ENCODE measurements at places on chromosomes 2 and 18. TPM values are rescaled to one million over a fixed set of nuclear protein-coding genes. Genes with fewer than 3 reads are reported as not detected.

DNA sequence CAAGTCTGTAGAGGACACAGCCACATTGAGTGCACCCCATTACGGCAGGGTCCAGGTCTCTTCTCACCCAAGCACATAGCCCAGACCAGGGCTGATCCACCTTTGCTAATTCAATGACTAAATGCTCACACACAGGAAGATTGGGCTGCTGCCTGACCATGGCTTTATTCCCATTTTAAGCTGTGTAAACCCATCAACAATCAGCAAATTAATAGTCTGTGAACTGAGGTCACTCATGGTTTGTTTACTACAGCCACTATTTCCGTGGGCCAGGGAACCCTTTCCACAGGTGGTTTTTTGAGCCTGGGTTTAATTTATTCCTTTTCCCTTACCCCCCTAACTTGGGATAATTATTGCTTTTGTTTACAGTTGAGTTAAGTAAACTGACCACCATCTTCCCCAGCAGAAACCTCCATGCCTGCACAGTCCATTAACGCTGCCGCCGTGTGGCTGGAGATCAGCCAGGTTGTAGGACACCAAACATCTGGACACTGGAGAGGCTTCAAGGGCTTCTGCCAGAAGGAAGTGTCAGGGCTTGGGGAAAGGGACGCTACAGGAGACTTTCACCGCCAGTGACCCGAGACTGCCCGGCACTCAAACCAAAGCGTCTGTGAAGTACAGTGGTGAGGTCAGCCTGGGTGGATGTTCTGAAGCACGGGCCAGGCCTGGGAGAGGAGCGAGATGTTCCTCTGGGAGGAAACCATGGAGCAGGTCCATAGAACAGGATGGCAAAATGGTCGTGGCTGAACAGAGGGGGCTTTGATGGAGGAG lies 282.9 kb downstream of the DYSF start:
- DNase-seq, result no peak

- DNase-seq, result no peak
Observed at GRCh38 chr18:3132700-3133099, 87.1 kb downstream of the MYOM1 start.

DNA sequence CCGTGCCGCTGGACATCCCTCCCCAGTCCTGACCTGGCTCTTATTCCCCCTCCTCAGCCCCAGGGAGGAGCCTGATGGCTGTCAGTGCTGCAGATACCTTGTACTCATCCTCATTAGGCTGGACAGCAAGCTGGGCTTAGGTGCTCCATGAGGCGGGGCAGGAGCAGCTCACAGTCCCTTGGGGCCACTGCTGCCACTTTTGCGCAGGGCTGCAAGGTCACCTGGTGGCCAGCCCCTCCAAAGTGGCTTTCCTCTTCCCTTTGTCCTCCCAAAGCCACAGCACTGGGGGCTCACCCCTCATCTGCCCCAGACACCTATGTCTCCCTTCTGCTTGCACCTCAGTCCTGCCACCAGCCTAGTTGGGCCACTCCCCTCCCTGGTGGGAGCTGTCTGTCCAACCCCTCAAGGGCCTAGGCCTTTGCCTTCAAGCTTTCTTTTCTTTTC lies 60.8 kb downstream of the FAM168B start:
- DNase-seq, result no peak

DNA sequence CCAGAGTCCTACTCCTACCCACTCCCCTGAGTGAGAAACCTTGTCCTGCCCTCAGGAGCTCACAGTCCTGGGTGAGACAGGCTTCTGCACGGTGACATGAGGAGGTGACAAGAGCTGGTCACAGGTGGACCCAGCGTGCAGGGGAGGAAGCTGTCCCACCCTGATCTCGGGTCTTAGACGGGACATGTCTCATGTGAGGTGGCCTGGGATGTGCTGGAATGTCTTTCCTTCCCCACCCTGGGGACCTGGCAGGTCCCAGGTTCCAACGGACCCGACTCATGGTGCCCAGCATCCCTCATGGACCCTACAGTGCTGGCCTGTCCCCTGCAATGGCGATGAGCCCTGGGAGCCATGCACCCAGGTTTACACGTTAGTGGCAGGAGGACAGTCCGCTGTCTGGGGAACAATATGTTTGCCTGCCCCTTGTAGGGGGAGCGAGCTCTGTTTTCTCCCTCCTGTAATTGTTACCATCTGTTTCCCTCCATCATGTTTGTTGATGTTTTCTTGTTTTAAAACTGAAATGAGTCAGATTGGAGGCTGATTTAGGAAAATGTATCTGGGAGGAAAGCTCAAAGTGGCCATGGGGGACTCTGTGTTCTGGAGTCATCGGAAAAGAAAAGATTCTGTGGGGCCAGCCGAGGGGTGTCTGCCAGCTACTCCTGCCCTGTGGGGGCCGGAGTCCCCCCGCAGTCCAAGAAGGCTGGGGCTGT lies 238.1 kb downstream of the KLHL29 start:
- no peak for DNase-seq

GRCh38 chr2:54666634-54667265 lies 56.7 kb upstream of the EML6 start:
- no peak for DNase-seq

DNA sequence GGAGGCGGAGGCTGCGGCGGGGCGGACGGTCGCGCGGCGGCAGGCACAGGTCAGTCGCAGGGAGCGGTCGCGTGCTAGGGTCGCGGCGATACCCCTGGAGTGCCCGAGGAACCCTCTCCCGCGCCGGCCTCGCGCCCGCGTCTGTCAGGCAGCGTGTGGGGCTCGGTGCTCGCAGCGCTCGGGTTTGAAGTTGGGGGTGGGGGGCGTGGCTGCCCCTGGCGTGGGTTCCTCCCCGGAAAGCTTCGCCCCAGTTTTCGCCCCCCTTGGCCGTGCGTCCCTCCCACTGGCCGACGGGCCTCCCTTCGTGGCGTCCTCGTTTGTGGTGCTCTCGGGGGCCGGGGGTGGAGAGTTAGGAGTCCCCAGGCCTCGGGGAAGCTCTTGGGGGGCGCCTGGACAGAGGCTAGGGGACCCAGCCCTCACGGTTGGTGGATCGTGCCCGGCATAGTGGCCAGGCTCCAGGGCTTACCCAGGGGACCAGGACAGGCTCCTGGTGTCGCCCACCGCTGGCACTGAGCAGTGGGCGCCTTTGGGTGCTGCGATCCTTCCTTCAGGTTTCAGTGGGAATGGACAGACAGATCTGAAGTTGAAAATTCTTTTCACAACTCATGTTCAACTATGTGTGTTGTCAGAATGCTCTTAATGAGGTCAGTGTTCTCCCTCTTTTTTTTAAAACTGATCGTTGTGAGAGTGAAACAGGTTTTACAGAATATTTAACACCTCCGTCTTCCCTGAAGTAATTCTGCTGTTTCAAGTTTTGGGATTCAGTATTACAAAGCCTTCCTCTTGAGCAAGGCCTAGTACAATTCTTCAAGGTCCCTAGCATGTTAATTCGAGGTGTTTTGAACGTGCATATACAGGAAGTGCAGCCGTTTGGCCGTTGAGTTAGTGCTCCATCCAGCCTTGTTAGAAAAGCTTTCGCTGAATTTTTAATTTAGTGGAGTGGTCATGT lies 604 bp downstream of the RALBP1 start:
- peak; percentile 68 for DNase-seq

DNA sequence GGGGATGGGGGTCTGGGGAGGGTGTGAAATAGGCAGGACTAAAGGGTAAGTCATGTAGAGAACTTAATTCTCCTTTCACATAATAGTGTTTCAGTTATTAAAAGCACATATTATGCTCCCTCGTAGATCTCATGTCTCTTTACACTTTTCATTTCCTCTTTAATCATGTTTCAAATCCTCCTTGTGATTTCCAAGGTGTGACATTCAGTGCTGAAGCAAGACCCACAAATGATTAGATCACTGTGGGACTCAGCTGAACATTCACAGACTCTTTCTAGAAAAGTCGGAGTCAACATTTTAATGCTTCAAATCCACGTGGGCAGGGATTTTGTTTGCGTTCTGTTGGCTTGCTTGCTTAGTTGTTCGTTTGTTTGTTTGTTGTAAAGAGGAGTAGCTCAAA lies 34.7 kb upstream of the CALCRL start:
- no peak for DNase-seq

DNA sequence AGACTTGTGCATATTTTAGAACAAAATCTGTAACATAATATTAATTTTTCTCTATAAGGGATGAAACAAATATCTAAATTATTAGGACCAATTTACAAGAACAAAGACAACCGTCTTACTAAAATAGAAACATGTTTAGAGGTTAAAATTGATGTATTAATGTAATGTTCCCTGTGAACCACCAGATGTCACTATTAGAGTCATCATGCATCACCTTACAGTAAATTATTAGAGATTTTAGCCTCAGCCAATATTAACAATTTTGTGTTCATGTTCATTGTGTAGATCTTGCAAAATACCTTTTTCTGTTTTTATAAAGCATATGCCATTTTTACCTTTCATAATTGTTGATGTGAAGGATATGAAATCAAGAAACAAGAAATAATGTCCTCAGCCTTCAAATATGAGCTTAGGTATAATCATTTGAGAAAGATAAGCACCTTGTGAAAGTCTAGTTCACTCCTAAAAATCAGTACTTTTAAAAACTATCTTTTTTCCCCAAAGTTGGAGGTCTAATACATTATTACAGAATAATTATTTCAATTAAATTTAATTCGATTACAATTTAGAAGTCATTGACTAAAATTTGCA lies 344.3 kb upstream of the KCNH7 start:
- DNase-seq, result no peak

GRCh38 chr2:74333175-74333574 lies 10.0 kb downstream of the SLC4A5 start:
- DNase-seq, result peak; percentile 8

GRCh38 chr2:38301969-38302702 lies 74.9 kb downstream of the ATL2 start:
- no peak for DNase-seq

DNA sequence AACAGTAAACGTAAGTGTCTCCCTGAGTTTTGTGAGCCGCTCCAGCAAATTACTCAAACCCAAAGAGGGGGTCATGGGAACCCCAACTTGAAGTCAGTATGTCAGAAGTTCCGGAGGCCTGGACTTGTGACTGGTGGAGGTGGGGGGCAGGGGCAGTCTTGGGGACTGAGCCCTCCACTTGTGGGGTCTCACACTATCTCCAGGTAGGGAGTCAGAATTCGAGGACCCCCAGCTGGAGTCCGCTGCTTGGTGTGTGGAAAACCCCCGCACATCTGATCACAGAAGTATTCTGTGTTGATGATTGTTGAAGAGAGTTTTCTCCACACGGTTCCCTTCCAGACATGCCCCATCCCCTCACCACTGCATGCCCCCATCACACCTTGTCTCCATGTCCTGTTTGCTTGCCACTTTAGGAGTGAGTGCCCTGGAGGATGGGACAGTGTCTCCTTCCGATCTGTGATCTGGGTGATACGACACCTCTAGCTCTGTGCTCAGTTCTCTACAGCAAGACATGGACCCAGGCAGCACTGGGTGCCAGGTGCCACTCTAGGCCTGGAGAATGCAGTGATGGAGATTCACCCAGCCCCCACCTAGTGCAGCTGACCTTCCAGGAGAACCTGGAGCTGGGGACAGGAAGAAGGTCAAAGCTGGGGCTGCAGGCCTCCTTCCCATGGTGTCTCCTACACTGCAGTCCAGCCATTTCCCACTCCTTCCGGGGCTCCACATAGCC lies 85.6 kb downstream of the TFCP2L1 start:
- DNase-seq, result no peak

GRCh38 chr18:79620576-79621165 lies 58.9 kb upstream of the CTDP1 start:
- no peak for DNase-seq

DNA sequence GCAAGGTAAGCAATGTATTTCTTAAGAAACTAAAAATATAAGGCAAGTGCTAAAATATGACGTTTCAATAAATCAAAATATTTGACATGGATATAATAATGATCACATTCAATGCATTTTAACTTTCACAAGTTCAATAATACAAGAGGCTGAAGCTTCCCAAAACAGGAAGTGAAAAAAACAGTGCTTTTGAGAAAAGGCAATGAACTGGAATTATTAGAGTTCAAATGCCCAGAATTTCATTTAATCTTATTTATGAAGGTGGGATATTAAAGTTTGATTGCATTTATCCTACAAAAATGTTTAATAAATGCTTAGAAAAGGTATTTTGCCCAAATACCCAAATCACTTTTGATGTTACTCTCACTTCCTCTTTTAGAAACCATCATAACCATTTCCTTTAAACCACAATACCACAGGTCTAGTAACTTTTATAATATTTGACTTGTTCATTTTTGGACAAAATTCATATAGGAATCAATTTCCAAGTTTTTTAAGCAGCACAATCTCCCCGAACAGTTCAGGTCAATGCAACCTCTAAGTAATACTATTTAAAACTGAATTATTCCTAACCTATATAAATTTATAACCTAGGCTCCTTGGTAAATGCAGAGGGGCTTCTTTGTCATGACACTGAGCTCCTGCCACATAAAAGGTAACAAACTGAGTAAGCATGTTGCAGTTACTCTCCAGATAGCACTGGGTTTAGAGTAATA lies 2.1 kb downstream of the NCKAP1 start:
- no peak for DNase-seq

DNA sequence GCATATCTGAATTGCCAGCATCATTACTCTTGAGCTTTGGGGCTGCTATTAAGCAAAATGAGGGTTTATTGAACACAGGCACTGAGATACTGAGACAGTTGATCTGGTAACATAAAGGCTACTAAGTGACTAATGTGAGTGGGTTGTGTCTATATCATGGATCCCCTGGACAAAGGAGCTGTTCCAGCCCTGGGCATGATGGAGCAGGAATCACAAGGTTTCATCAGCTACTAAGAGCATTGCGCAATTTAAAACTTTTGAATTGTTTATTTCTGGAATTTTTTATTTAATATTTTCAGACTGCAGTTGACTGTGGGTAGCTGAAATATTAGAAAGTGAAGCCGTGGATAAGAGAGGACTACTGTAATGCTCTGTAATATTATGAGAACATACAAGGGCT lies 73.5 kb downstream of the MGAT5 start:
- no peak for DNase-seq

DNA sequence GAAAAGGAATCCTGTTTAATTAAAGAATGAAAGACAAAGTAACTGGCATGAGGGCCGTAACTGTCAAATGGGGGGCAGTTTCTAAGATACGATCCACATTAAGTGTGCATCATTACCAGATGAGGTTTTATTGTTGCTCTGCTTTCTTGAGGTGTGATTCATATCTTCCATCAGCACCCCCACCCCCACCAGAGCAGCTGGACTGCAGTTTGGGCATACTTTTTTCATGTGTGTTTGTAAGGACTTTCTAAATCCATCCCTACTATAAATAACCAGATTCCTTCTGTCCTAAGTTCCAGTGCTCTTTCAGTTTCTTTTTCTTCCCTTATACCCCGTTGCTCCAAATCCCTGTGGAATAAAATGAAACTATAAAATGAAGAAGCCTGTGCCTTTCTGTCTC lies 142.1 kb downstream of the CDCA7 start:
- no peak for DNase-seq

TOGARAM2 gene
- total RNA-seq, result 4.0 TPM

CRACDL gene
- total RNA-seq, result 0.19 TPM

GCG gene
- not detected for total RNA-seq

PTGR3 gene
- 40.4 TPM for total RNA-seq

TLK1 gene
- 102 TPM for total RNA-seq

RGPD8 gene
- total RNA-seq, result 7.0 TPM

WNT6 gene
- 0.19 TPM for total RNA-seq

SFT2D3 gene
- 4.7 TPM for total RNA-seq

REG1B gene
- not detected for total RNA-seq

KCTD18 gene
- total RNA-seq, result 17.0 TPM

SGPP2 gene
- 15.1 TPM for total RNA-seq
